ENCODE measurements at places on chromosomes 11 and 22.

- DNase-seq, result no peak
Observed at GRCh38 chr11:44992774-44993173, 42.1 kb upstream of the TP53I11 start.

GRCh38 chr11:105203569-105204240, 64.1 kb upstream of the CARD18 start:
- DNase-seq, result no peak

DNA sequence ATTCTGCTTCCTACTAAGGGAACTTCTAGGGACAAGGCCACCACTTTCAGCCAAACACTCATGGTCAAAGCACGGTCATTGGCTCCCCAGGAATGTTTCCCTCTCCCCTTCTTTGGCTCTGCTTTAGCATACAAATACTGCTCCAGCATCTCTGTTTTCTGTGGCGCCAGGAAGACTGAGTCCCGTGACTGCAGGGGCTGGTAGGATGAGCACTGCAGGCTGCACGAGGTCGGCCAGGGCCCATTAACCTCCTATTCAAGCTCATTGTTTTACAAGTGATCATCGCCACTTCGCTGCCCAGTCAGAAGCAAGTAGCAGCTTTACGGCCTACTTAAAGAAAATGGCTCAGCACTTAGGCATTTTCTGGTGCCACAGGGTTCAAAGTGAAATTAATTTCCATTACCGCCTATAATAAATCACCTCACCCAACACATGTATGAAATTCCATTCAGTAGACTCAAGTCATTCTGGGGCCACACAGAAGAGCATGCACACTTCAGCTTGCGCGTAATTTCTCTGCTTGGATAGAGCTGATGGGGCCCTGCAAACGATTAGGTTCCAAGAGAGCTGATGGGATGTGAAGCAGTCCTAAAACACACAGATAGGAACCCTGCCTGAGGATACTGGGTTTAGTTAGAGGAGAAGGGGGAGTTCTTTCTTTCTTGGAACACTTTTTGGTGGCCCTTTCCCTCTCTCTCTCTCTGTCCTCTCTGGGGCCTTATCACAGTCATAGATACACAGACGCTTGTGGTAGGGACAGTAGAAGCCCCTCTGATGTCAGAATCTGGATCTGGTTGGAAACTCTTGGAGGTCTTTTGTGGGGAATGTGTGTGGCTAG, 173.7 kb downstream of the KIF18A start:
- DNase-seq, result no peak

DNA sequence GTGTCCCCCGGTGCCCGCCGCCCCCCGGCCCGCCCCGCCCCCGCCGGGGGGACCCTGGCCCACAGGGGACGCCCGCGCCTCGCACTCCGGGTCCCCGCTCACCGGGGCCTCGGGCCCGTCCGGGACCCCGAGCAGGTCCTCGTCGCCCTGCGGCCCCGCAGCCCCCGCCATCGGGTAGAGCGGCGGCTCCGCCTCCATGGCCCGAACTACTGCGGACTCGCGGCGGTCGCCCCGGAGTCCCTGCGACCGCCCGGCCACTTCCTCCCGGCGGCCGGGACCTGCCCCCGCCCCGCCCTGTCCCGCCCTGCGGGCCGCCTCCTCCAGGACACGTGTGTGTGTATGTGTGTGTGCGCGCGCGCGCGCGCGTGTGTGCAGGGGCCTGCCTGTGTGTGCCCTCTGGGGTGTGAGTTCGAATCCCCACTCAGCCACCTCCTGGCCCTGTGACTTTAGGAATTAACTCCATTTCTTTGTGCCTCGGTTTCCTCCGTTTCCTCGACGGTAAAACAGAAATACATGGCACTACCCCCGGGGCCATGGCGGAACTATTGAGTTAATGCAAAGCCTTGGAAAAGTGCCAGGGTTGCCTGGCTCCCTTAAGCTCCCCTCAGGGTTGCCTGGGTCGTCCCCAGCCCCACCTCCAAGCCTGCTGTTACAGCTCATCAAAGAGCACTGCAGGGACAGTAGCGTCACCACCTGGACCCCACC, at the start of gene UNC93B1:
Gene UNC93B1 (minus strand): TSS at position 252 of the 705 bp plus-strand sequence. CDS start 54 bp downstream, at position 198.
- DNase-seq, result peak; percentile 86

GRCh38 chr22:49748514-49748913, 79.2 kb downstream of the BRD1 start:
- DNase-seq, result no peak

GRCh38 chr22:45310977-45311531, 1.3 kb downstream of the FAM118A start:
- no peak for DNase-seq
